ENCODE measurements at places on chromosomes 11 and 22.

GRCh38 chr11:70548976-70549375, 150.6 kb downstream of the CTTN start:
- no peak for DNase-seq

- DNase-seq: no peak
Observed at GRCh38 chr11:130422251-130422995, 6.0 kb downstream of the ADAMTS8 start.

- peak; percentile 65 for DNase-seq
Observed at GRCh38 chr11:61334434-61335354, 1.7 kb downstream of the TKFC start.

DNA sequence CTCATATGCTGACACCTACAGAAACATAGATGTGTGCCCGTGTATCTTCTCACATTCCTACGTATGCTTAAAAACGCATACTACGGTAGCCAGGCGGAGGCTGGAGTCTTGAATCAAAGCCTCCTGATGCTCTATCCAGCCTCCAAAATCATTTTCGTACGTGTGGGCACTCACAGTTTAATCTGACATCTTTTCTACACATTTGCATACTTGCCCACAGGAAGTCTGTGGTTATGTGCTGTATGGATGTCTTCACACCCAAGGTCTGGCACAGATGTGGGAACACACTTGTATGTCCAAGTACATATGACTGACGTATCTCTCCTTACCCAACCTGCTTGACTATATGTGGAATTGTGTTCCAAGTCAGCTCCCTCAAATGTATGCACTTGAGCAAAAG, 561.8 kb upstream of the CADM1 start:
- DNase-seq: no peak

GRCh38 chr11:73273222-73273895, 1.2 kb downstream of the P2RY6 start:
- no peak for DNase-seq

DNA sequence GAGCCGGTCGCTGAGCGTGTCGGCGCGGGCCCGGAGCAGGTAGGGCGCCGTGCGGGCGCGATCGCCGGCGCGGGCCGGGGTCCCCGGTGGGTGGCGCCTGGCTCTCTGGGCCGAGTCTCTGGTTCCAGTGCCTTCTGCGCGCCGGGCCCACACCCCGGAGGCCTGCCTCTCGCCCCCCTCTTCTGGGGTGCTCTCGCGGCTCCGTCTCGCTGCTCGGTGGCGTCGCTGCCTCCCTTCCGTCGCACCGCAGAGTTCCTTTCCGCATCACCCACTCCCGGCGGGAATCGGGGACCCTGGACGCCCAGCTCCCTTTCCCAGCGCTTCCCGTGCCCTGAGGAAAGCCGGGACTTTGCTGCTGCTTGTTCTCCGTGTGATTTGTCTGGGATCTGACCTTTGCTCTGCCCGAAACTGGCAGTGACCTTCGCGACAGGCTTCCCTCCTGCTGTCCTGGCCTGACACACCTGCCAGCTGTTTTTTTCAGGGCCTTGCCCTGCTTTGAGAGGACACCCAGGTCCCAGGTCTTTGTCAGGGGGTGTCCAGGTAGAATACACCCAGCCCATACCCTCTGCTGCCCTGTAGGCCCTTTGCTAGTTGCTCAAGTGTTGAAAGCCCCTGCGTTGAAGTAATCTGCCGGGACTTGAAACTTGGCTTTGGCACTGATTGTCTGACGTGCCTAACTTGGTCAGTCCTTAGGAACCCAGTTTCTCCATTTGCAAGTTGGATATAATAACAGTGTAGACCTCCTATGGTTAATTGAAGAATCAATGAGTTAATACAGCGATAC, 711 bp downstream of the FDX1 start:
- DNase-seq: peak; percentile 62

DNA sequence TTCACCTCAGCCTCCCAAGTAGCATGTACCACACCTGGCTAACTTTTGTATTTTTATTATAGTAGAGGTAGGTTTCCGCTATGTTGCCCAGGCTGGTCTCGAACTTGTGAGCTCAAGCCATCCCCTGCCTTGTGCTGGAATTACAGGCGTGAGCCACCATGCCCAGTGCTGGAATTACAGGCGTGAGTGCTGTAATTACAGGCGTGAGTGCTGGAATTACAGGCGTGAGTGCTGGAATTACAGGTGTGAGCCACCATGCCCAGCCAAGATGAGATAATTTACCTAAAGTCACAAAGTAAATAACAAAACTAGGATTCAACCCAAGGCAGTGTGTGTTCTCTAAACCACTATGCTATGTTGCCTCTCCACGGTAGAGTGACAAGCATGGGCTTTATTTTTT, 3.6 kb upstream of the UBXN1 start:
- no peak for DNase-seq

- no peak for DNase-seq
Observed at GRCh38 chr11:70317581-70318305, 47.3 kb downstream of the PPFIA1 start.

GRCh38 chr11:46020084-46020599, 97.7 kb downstream of the LARGE2 start:
- DNase-seq: no peak

GRCh38 chr11:114890038-114890437, 211.7 kb downstream of the NXPE2 start:
- DNase-seq: no peak

DNA sequence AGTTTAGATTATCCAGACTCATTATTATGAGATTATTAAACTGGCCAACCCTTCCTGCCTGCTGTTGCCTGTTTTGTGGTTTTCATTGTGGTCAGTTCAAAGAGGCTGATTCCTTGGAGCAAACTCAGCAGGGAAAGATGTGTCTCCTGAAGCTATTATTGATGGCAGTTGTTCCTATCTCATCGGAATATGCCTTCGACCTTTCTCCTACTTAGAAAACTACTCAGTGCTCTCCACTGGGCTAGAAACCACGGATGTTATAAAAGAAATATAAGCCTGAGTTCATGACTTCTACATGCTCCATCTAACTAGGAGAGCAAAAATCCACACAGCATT, 80.2 kb upstream of the NAV2 start:
- peak; percentile 75 for DNase-seq

DNA sequence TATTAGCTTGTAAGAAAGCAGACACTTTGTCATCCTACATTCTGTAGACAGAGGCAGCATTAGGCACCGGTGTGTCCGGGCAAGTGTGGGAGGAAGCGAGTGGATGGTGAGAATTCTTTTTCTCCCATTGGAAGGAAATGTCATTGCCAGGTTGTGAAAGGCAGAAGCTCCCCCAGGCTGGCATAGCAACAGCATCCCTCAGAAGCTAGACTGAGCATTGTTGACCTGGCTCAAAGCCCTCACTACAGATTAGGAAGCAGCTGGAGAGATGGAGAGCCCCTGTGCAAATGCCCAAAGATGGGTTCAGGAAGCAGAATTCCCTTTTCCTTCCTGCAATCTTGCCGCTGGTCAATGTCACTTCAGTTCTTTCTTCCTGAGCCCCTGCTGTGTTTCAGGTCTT, 1299.3 kb downstream of the TBC1D22A start:
- no peak for DNase-seq

GRCh38 chr22:37461961-37462360, 24.2 kb downstream of the MFNG start:
- DNase-seq: no peak

DNA sequence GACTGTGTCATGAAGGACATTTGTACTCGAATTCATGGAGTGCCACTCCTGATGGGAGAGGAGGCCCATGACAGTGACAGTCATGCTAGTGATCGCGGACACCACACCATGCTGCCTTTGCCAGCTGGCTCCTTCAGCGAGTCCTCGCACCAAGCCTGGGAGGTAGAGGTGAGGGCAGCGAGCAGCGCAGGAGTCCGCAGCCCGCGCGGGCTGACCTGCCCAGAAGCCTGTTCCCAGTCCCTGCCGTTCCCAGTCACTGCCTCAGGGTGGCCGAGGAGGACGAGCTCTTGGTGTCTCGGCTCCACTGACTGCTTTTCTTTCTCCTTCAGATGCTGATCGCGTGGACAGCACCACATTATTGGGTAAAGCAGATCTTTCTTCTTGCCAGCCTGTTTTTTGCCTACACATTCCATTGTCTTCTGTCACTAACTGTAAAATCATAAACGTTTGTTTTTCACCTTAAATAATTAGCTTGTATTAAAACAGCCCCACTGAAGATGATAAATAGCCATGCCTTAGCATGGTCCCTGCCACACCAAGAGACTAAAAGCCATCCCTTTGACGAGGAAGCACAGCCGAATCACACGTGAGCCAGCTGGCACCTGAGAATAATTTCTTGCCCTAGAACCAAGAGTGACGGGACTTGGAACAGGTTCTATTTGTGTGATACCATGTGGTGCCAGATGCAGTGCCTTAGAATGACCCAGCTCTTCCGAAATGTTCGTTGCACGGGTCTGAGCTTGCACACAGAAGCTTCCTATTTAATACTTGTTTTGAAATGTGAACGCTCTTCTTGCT, 25.5 kb downstream of the FAM118A start:
- DNase-seq: no peak

DNA sequence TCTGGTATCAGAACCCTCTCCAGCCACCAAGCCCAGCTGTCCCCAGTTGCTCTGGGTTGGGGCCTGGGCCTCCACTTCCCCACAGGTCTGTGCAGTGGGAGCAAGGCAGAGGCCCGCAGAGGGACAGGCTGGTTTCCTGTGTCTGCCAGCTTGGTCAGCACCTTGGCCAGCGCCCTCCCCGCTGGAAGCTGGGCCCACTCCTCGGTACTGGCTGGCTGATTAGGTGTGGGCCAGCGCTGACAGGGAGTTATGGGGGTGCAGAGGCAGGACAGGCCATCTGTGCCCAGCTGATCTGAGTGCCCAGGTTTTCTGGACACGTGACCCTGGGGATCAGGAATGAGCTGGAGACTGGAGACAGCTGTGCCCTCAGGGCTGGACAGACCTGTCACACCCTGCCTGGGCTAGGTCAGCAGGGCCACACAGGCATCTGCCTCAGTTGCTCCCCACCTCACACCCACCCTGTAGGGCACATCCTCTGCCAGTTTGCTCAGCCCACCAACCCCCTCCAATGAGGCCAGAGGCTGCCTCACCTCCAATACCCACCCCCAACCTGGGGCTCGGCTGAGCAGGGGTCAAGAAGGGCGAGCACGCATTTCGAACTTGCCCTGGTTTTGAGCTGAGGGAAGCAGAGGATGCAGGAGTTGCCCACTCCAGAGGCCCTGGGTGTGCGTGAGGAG, 175.3 kb downstream of the IGLL1 start:
- DNase-seq: no peak

GRCh38 chr11:46308631-46309419, 31.4 kb downstream of the CREB3L1 start:
- peak; percentile 46 for DNase-seq

DNA sequence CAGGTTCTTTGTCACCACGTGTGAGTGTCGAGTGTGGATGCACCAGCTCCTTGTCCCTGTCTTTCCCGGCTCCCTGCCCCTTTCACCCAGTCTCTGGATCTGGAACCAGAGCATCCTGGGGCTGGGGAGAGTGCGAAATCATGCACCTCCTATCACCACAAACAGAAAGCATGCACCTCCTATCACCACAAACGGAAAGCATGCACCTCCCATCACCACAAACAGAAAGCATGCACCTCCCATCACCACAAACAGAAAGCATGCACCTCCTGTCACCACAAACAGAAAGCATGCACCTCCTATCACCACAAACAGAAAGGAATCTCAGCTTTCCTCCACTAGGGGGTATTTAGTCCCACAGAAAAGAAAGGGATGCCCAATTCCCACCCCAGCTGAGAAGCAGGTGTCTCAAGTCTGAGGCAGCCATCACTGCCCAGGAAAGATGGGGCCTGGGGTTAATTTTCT, 5.9 kb upstream of the GLB1L3 start:
- no peak for DNase-seq

- DNase-seq: no peak
Observed at GRCh38 chr22:31096657-31097279, 10.6 kb downstream of the SELENOM start.

GRCh38 chr11:19218216-19218615, 16.4 kb upstream of the CSRP3 start:
- DNase-seq: peak; percentile 66

DNA sequence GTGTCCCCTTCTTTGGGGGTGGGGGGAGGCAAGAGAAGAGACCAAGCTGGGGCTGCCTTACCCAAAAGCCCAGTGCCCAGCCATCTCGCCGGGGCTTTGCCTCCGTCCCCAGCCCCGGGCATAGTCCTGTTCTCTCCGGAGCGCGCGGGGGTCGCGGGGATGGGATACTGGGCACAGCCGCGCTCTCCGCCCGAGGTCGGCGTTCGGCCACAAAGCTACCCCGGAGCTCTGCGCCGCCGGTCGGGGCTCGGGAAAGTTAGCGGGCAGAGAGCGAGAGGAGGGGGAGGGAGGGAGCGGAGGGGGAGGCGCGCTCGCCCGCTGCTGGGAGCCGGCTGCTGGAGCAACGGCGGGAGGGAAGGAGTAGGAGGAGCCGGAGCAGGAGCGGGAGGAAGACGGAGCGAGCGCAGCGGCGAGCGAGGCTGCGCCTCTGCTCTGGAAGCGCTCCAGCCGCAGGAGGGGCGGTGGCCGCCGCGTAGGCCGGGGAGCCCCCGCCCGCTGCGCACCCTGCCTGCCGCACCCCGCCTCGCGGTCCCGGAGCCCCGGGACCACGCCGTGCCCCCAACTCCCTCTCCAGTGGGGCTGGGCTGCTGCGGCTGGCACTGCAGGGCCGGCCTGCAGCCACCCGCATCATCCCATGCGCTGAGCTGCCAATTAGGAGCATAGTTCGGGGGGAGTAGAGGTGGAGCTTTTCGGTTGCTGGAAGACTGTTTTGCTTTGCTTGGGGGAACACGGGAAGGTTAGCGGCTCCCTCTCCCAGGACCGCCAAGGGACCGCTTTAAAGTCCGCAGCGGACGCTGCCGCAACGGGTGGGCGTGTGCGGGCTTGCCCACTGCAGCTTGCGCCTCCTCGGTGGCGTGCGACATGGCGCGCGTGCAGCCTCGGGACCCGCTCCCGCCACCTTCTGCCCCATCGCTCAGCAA, at the start of gene SCN4B:
Gene SCN4B, minus strand, starts transcription at position 272 of the 920 bp plus-strand sequence. Its CDS starts 150 bp downstream, at position 122.
- peak; percentile 50 for DNase-seq

DNA sequence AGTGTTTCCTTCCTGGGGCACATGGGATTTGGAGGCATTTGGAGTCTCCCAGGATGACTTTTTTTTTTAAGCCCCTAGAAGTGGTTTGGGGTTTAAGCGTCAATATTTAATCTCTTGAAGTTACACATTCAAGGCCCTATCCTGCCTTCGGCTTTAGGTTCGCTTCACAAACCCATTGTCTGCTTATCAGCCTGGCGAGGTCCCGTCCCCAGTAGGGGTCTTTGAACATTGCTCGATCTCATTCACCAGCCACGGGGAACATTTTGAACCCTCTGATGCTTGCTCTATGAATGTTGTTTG, 75.9 kb downstream of the KCNQ1 start:
- no peak for DNase-seq

GRCh38 chr11:35317253-35317652, 102.1 kb downstream of the SLC1A2 start:
- no peak for DNase-seq

DNA sequence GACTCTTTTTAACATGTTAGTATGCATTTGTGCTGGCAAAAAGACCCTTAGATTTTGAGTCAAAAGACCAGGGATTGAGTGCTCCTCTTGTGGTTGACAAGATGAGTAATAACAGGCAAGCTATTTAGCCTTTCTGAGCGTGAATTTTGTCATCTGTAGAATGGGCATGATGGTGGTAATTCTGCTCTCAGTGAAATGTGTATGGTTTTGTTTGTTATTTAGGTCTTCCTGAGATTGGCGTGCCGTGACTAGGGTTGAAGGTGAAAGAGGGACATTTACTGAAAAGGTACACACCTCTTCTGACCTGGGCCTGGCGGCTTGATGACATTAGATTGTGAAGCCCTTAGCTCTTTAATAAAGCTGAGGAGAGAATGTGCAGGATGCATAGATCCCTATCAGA, 8.4 kb upstream of the CEP295 start:
- DNase-seq: no peak

- DNase-seq: no peak
Observed at GRCh38 chr22:23091760-23092159, 21.4 kb downstream of the GNAZ start.

GRCh38 chr11:65100674-65101350, 4.8 kb downstream of the VPS51 start:
- DNase-seq: no peak

Measured in bronchial epithelial cell (primary cell).